ENCODE measurements at places on chromosomes 3 and 15.
A peak's percentile ranks its signal among the peaks of the same experiment; 100 is the strongest.

GRCh38 chr3:77412584-77412983 lies 372.7 kb downstream of the ROBO2 start:
- DNase-seq, result no peak

DNA sequence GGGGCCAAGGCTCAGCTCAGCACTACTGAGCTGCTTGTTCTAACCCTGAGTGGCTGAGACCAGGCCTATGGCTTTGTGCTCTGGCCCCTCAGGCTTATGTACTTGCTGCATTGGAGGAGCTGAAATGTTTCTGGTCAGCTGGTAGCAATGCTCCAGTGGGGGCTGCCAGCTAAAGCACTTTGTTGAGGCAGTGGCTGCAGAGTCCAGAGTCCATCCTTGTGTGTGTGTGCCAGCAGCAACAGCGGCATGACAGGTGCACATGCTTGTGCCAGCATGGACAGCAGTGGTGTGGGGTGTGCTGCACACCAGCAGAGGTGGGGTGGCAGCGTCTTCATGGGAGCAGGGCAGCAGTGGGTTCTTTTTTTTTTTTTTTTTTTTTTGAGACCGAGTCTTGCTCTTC lies 169.1 kb downstream of the VPS8 start:
- DNase-seq, result no peak

DNA sequence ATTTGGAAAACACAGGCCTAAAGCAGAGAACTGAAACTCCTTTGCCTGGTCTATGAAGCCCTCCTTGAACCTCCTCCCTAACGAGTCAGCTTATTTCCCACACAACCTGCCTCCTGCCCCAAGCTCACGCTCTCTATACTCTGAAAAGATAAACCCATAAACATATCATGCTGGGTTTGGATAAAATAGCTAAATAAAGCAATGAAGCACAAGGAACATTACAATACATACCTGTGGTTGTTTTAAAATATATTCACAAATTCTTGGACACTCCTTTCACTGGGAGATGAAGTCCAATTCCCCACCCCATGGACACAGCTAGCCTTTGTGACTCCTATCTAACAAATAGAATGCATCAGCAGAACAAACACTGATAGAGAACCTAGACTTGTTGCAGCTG lies 98.2 kb downstream of the PLCH1 start:
- no peak for DNase-seq

- no peak for DNase-seq
Observed at GRCh38 chr3:176964661-176965060, 232.6 kb downstream of the TBL1XR1 start.

GRCh38 chr3:24907106-24907505 lies 412.5 kb upstream of the THRB start:
- no peak for DNase-seq

DNA sequence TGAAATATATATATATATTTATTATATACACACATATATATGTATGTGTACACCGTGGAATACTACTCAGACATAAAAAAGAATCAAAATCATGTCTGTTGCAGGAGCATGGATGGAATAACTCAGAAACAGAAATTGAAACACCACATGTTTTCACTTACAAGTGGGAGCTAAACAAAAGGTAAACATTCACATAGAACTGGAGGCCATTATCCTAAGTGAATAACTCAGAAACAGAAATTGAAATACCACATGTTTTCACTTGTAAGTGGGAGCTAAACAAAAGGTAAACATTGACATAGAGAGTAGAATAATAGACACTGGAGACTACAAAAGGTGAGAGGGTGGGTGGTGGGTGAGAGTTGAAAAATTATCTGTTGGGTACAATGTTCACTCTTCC lies 171.5 kb upstream of the GOLIM4 start:
- no peak for DNase-seq

DNA sequence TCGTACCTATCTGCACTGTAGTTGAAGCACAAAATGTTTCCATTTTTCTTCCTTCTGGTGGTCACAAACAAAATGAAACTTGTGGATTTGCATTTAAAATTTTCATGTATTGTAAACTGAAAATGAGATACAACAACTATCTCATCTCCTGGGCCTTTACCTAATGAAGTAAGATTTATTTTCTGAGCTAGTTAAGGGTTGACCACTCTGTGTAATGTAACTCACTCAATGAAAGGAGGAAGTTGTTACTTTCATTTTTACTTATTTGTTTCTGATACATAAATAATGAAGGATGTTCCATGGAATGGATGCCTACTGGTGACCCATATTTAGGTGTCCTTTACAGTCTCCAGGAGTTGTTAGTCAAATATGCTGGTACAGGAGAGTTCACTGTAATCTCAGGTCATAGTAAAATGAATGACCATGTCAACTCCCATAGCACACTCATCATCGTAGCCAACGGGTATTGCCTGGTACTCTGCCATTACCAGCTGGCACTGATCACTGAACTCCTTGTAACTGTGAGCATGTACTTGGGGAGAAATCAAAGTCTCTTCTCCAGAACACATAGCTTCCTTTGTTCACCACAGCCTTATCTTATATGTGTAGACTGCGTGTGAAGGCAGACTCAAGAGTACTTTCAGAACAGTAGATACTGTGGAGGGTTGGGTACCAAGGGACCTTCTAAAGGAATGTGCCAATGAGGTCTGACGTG lies 474.2 kb upstream of the ROBO2 start:
- DNase-seq, result no peak

- no peak for DNase-seq
Observed at GRCh38 chr3:99516936-99517335, 121.5 kb upstream of the COL8A1 start.

DNA sequence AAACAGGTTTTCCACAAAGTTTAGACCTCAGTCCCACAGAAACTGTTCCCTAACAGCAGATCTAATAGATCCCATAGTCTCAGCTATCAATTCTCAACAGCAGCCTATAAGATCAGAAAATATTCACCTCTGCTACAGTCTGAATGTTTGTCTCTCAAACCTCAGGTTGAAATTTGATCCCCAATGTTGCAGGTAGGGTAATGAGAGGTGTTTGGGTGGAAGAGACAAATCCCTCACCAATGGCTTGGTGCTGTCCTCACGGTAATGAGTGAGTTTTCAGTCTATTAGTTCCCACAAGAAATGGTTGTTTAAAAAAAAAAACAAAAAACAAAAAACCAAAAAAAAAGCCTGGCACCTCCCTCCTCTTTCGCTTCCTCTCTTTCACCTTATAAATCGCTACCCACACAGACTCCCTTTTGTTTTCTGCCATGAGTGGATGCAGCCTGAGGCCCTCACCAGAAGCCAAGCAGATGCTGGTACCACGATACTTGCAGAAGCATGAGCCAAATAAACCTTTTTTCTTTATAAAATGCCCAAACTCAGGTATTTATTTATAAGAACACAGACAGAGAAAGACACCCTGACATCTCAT lies 14.2 kb downstream of the ZNF280D start:
- DNase-seq, result no peak

DNA sequence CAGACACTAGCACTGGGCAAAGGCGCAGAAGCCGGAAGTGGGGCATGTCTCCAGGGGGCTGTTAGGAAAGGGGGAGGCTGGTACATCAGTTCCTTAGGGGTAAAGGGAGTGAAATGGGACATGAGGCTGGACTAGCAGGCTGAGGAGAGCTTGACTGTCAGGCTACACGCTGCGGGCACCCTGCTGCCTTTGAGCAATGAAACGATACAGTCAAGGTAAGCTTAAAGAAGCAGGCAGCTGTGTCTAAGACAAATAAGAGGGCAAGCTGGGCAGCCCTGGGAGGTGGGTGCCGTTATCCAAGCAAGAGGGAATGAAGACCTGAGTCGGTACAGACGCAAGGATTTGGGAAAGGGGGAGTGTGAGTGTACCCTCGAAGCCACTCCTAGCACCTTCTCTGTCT lies 51.0 kb upstream of the DCLK3 start:
- no peak for DNase-seq

GRCh38 chr3:89434621-89435380 lies 327.4 kb downstream of the EPHA3 start:
- no peak for DNase-seq

GRCh38 chr3:160796089-160796812 lies 40.2 kb downstream of the PPM1L start:
- DNase-seq, result no peak

DNA sequence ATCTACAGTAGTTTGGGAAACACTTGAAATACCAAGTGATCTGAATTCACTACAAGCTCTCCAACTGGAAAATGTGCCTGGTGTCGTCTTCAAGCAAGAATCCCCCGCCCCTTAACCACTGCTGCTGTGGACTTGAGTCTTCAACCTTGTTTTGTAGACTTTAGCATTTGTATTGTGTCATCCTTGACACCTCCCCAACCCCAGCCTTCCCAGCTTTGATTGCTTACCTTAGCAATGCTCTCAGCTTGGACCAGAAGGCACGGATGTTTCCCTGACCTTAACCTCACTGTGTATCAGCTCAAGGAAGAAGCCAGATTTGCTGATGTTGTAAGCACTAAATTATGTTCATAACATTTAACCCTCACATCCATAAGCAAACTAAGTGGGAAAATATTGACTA lies 146.4 kb downstream of the IGF1R start:
- DNase-seq, result no peak

DNA sequence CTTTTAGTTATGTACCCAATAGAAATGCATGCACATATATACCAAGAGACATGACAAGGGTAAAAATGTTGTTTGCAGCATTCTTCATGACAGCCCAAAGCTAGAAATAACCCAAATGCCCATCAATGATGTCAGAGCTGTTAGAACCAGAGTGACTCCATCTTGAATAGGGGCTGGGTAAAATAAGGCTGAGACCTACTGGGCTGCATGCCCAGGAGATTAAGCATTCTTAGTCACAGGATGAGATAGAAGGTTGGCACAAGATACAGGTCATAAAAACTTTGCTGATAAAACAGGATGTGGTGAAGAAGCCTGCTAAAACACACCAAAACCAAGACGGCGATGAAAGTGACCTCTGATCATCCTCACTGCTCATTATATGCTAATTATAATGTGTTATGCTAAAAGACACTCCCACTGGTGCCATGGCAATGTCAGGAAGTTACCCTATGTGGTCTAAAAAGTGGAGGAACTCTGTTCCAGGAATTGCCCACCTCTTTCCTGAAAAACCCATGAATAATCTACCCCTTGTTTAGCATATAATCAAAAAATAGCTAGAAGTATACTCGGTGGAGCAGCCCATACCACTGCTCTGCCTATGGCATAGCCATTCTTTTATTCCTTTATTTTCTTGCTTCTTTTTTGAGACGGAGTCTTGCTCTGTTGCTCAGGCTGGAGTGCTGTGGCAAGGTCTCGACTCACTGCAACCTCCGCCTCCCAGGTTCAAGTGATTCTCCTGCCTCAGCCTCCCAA lies 32.9 kb downstream of the ZBTB11 start:
- DNase-seq, result no peak

GRCh38 chr3:171001957-171002694 lies 24.4 kb downstream of the SLC2A2 start:
- DNase-seq, result no peak

- DNase-seq, result no peak
Observed at GRCh38 chr3:186989429-186989828, 59.1 kb downstream of the ST6GAL1 start.

DNA sequence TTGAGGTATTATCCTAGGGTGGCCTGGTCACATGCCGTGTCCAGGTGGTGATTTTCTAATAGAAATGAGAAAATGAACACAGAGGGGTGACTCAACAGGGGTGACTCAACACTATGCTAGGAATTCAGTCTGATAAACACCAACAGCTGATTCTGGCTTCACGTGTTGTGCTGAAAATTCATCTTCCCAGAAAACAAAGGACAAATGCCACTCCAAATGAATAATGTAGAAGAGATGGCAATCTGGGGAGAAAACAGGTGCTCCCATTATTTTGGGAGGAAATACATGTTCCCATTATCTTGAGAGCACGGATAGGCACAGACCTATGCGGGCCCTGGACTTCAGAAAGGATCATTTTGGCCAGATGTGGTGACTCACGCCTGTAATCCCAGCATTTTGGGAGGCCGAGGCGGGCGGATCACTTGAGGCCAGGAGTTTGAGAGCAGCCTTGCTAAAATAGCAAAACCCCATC lies 101.2 kb upstream of the MEX3B start:
- DNase-seq, result no peak

DNA sequence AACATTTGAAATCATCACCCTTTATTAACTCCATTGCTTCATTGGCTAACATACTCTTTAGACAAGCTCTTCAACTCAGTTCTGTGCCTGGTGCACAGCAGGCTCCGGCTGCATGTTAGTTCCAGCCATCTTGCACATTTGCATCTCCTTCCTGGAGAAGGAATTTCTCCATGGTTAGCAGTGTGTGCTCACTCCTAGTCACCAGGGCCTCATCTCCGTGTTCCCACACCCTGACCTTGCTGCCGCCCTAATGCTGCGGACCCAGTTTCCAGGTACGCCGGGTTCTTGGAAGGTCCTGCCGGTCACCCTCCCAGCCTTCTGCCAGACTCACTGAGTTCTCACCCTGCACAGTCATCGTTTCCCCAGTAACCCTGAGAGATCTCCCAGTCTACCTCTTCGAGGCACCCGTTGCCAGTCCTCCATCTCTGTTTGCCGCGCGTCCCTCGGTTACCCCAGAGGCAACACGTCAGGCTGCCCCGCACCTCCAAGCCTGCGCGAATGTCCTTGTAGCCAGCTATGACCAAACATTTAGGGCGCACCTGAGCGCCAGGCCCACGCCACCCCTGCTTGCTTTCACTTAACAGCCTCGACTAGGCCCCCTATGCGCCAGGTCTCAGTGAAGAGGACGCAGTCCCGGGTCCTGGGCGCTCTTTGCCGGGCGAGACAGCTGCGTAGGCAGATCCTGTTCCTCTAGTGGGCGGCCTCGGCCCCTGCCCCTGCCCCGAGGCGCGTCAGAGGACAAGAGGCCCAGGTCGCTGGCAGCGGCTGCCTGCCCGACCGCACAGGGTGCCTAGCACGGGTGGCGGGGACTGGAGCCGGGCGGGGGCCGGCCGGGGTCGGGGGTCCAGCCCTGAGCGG lies 747 bp upstream of the ZNF592 start:
- DNase-seq, result peak; percentile 92

DNA sequence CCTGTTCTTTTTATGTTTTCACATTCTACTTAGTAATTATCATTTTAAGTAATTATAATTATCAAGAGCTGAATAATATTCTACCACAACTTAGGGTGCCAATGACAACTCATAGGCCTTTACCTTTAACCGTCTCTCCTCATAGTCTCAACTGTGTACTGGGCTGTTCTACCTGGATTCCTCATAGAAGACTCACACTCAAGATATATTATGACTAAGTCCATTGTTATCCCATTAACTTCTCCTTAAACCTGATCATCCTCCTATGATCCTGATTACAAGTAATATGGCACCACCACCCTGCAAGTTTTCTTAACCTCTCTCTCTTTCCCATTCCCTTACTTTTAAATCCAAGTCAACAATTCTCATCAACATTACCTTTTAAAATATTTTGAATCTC lies 285.9 kb upstream of the VEPH1 start:
- no peak for DNase-seq

GRCh38 chr15:45640616-45641015 lies 5.8 kb downstream of the SQOR start:
- no peak for DNase-seq

- no peak for DNase-seq
Observed at GRCh38 chr3:156509189-156510174, 45.4 kb downstream of the SSR3 start.

All from right cardiac atrium (tissue), 5 donors.